ENCODE measurements at places on chromosomes 3 and 15.

GRCh38 chr15:63212050-63213004 lies 22.9 kb downstream of the RAB8B start:
- DNase-seq, result no peak

DNA sequence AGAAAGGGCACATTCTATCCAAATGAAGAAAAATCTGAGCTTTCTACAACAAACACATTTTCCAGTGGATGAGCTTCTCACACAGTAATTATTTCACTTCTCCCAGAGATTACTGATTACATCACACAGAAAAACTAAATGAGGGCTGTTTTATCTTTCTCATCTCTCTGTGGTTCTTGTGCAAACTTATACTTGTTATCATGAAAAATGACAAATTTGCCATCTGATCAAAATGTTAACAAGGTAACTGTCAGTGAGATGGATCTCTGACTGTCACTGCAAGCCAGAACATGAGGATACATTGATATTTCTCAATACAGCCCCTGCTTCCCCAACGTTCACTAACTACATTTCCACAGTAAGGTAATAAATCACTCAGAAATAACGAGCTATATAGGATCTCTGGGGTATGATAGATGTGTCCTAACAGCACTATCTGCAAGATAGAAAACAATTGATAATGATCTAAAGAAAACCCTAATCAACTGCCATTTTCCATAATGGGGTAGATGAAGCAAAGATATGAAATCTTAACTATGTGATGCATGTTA lies 829.3 kb upstream of the CFAP20DC start:
- no peak for DNase-seq

DNA sequence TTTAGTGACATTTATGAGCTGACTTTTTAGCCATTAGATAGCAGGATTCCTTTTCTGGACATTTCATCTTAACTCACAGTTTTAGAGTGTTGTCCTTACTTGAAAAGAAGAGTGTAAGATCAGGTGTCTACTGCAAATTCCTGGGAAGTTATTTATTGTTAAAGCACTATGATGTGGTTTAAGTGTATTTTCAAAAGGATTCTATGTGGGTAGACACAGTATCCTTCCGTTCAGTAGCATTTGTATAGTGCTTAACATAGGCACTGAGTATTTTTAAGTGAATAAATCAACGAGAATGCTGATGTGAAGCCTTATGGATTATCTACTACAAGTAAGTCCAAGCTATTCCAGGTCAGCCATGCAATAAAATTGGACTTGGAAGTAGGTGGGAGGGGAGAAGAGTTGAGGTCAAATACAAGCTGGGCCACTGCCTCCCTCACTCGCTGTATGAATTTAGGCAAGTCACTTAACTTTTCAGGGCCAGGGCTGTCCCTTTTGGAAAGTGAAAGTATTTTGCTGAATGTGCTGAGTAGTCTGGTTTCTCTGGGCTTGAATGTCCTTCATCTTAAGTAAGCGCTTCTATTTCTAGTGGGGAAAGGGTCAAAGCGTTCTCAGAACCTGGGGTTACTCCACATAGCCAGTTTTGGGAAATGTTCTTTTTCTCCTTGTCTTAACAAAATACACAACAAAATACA lies 48.6 kb downstream of the GAP43 start:
- DNase-seq, result no peak

DNA sequence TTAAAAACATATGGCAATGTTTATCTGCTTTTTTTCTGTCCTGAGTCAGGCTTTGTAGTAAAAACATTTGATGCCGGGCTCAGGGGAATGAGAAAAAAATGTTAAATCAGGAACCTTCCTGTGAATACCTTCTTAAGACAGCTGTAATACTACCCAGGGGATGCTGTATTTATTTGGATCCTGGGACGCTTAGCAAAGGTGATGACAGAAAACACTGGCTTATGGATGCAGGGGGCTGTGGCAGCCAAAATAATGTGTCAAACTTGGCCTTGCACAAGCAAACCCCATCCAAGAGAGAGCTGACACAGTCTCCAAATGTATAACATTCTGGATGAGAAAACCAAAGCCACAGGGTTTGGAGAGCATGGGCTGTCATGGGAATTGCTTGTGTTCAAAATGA lies 438.2 kb upstream of the PROK2 start:
- DNase-seq, result no peak

GRCh38 chr3:197088370-197088769 lies 58.8 kb upstream of the MELTF start:
- peak; percentile 21 for DNase-seq

DNA sequence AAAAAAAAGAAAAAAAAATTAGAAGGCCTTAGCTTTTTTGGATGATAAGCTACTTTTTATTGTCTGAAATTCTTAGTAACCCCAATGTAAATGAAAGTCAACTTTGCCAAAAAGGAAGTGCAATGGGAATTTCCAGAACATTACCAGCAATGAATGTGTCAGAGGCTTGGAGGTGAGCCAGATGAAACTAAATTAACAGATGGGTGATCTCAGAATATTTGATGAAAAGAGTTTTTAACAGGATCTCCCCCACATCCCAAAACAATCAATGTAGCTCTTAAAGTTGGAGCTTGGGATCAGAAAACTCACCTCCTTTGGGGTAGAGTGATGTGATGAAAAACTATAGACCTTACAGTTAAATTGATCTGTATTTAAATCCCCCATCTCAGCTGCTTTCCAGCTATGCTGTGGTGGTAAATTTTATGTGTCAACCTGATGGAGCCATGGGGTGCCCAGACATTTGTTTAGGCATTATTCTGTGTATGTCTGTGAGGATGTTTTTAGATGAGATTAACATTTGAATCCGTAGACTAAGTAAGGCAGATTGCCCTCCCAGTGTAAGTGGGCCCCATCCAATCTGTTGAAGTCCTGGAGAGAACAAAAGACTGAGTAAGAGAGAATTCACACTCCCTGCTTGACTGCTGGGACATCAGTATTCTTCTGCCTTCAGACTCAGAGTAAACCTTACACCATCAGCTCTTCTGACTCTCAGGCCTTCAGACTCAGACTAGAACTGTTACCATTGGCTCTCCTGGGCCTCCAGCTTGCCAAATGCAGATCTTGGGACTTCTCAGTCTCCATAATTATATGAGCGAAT lies 84.3 kb upstream of the TNFSF10 start:
- no peak for DNase-seq

GRCh38 chr3:131470377-131470776 lies 32.4 kb downstream of the MRPL3 start:
- DNase-seq, result no peak

DNA sequence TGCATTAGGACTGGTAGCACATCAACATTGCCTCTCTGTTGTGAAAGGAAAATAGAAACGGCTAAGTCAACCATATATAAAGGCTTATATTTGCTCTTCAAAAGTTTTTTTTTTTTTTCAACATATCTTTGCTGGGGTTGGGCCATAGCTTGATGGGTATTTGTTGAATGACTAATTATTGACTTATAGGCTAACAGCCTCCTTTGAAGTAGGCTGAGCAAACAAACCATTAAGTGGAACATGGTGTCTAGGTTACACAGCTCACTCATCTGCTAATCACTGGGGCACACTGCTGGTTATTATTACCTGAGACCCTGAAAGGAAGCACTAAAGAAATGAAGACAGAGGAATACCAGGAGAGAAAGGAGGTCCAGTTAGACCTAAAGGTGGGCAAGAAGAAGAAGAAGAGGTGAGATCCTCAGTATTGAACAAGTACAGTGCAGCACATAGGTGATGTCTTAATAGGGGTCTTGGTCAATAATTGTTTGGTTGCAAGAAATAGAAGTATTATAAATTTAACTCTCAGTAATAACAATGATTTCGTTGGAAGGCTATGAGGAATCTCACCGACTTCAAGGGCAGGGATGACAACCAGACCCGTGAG lies 139.4 kb downstream of the RPLP1 start:
- DNase-seq, result no peak

DNA sequence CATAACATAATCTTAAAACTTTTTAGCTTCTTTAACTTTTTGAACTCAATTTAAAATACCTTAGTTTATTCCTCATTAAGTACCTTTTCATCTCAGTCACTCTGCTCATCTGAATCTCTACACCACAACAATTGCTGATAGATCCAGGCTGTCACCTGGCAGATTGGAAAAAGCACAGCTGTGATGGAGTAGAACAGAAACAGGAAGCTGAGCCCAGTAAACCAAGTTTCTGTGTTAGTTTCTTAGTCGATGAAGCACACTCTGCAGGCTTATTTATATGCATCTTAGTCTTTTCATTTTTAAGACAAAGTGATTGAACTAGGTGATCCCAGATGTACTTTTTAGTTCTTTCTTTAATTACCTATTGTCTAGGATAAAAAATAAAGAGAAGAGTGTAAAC lies 1398.0 kb upstream of the ALCAM start:
- no peak for DNase-seq

DNA sequence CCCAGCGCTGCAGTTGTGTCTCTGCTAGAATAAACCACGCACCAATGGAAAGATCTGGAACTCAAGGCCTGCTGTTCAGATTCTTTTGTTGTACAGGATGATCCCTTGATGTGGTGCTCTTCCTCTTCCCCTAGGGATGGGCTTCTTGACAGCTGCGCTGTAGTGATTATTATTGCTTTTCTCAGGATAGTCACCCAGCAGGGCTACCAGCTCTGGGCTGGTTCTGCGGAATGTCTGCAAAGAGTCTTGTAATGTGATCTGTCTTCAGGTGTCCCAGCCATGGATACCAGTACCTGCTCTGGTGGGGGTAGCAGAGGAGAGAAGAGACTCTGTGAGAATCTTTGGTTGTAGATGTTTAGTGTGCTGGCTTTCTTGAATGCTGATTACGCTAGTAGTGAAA lies 974.2 kb downstream of the NSUN3 start:
- no peak for DNase-seq

DNA sequence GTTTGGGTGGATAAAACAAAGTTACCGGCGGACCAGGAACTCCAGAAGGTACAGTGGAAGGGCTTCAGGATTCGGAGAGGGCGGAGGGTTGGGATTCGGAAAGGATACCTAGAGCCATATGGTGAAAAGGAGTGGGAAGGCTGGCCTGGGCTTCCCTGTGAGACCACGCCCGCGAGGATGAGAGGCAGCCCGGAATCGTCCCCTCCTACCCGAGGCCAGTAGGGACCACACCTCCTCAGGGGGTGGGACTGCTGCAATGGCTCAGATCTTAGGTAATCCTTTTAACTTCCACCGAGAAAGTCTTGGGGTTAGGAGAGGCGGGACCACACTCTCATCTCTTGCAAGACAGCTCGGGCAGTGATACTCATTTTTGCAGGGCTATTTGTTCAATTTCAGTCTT lies 511.3 kb downstream of the OCA2 start:
- DNase-seq, result no peak

- no peak for DNase-seq
Observed at GRCh38 chr3:196553551-196553950, 14.8 kb downstream of the WDR53 start.

DNA sequence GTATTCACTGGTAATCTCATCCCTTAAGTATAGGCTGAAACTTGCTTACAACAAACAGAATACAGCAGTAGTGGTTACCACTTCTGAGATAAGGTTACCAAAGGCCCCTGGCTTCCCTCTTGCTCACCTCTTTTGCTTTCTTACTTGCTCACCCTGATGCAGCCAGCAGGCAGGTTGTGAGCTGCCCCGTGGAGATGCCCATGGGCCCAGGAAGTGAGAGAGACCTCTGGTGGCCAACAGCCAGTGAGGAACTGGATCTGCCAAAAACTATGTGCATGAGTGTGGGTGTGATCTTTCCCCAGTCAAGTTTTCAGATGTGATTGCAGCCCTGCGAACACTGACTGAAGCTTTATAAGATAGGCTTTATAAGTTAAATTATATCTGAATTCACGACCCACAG lies 48.7 kb downstream of the NMNAT3 start:
- no peak for DNase-seq

GRCh38 chr3:18469775-18470174 lies 44.6 kb upstream of the SATB1 start:
- DNase-seq, result no peak

DNA sequence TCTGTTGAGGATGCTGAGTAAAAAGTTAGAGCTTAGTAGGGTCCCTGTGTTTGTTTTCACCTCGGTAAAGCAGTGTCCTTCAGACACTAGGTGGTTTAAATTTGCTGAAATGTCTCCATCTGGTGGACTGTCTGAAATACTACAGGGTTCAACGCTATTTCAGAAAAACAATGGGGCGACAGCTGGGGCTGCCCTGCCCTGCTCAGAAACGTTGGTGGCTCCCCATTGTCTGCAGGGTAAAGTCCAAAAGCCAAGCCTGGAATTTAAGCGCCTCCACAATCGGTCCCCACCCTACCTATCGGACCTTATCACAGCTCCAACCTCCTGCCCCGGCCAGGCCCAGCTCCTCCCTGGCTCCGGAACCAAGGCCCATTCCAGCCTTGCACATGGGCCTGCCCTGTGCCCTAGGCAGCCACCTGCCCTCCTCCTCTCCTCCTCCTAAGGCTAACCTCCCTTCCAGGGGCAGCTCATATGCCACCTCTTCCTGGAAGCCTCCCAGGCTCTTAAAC lies 4.3 kb upstream of the TSEN2 start:
- no peak for DNase-seq

DNA sequence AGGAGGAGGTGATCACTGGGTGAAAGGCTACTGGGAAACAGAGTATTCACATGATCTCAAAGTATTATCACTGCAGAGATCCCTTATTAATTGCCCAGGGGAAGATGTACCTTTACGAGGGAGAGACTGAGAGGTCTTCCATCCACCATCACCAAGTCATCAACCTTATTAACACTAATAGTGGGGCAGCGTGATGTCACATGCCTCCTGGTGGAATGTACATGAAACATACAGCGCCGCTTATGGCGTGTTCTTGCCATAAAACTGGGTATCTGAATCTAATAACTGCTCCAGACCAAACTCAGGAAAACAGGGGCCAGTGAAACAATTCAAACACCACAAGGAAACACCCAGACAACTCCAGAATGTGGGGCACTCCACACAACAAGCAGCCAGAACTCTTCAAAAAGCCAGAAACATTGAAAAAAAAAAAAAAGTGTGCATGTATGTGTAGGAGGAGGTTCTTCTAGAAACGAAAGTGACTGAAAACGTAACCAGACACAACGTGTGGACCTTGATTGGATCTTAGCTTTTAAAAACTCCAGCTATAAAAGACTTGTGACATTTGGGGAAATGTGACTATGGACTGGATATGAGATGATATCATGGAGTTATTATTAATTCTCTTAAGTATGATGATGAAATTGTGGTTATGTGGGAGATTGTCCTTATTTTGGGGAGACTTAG lies 4.6 kb downstream of the STIMATE start:
- DNase-seq, result no peak

GRCh38 chr3:53884623-53885022 lies 2.7 kb upstream of the ACTR8 start:
- DNase-seq, result no peak

DNA sequence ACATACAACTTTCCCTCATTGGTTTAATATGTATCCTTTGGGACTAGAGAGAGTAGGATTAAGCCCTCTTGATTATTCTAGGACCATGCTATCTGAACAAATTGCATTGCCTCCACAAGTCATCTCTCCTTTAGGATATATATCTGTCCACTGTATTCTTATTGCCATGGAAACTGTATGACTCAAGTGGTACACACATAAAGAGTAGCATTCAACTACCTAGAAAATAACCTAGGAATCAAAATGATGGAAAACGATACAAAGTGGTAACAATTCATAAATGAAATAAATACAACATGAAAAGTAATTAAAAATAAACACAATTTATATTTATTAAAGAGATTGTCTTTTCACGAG lies 212.1 kb upstream of the P2RY1 start:
- no peak for DNase-seq

- no peak for DNase-seq
Observed at GRCh38 chr3:143483214-143483613, 363.6 kb downstream of the CHST2 start.

GRCh38 chr15:31202953-31203352 lies 101.4 kb upstream of the TRPM1 start:
- no peak for DNase-seq
